Activated CD4-positive, alpha-beta T cell treated with anti-CD3 and anti-CD28 coated beads, Interleukin-2, amount 50 U/mL, for 24 hours (primary cell): ENCODE measurements at places on chromosomes 5 and 9.

GRCh38 chr9:96619491-96620180 lies at the start of gene CDC14B:
Gene CDC14B, minus strand, starts transcription at chr9:96619843. Its CDS starts 465 bp downstream, at chr9:96619378.
- DNase-seq: peak; percentile 73

- no peak for DNase-seq
These were observed 28.3 kb upstream of the FRMPD1 start for GRCh38 chr9:37622462-37622861.

DNA sequence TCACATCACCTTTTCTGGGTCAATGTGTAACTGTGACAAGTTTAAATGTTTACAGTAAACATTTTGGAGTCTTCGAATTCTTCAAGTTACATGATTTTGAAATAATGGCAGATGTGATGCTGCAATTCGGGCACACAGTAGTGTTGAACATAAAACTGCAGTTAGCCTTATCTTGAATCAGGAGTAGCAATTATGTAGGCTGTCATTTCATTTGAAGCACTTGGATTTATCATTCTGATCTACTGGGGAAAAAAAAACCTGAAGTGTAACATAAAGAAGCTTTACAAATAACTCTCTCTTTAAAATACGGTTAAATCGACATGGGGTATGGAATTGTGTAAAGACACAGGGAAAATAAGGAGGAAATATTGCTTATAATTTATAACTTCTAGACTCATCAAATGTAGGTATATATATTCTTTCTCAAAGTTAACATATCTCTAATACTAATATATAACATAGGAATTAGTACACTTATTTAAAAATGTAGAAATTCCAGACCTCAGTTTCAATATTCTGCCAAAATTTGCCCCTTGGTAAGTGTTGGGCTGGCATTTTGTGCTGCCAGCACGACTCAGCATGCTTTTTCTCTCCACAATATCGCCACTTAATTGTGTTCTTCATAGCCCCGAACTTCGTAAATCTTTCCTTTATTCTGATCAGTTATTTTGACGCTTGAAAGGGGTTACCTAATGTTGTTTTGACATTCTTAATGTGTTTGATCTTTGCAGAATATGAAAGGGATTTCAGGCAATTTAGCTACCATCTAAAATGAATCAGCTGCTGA lies 226.7 kb downstream of the PRR16 start:
- no peak for DNase-seq

DNA sequence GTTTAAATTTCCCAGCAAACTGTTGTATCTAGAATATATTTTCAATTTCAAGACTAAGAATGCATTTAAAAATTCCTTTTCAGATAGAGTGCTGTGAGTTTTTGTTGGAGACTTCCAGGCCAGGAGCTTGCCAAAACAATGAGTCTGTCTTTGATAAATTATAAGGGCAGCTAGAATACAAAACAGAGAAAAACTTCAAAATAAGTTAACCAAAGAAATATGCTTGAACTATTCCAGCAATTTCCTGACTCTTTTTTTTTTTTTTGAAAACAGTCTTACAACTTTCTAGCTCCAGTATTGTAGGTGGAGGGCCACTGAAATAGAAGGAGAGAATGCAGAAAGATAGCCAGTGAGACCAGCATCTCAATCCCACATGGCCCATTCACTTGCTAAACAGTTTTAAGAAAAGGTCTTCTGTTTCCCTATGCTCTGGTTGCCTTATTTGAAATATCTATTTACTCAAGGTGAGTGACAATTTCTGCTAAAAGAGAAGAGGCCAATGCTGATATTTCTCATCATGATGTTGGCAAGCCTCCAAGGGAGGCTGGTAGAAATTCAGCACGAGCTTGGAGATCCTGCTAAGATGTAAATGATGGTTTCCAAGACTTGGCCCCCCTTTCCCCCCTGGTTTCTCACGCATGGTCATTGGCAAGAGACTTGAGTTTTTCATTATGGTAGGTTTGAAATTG lies 103.2 kb downstream of the USP20 start:
- DNase-seq: no peak
